ENCODE measurements at places on chromosomes 13 and 19. TPM values are rescaled to one million over a fixed set of nuclear protein-coding genes. Genes with fewer than 3 reads are reported as not detected.

The CEACAM6 gene
- not detected for total RNA-seq

The PRRG2 gene
- 0.75 TPM for total RNA-seq

The LGALS7B gene
- total RNA-seq = 0.55 TPM

The C13orf46 gene
- 0.25 TPM for total RNA-seq
